ENCODE measurements at places on chromosomes 11 and 22.

DNA sequence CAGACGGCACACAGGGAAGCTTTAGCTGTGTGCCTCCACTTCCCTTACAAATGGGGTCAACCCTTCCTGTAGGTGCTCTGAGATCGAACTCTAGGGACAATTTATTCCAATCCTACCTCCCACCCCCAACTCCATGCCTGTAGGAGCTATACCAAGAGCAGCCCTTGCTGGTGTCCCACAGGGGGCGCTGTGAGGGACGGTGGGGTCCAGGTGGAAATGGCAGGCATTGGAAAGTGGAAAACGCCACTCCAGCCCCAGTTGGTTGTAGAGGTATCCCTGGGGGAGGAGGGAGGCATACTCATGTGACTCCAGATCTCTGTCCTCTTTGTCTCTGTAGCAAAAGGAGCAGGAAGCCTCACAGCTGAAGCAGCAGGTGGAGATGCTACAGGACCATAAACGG, 161.3 kb downstream of the MYO18B start:
- no peak for DNase-seq

- DNase-seq: no peak
Measured at GRCh38 chr11:115348416-115348815, 155.8 kb downstream of the CADM1 start.

DNA sequence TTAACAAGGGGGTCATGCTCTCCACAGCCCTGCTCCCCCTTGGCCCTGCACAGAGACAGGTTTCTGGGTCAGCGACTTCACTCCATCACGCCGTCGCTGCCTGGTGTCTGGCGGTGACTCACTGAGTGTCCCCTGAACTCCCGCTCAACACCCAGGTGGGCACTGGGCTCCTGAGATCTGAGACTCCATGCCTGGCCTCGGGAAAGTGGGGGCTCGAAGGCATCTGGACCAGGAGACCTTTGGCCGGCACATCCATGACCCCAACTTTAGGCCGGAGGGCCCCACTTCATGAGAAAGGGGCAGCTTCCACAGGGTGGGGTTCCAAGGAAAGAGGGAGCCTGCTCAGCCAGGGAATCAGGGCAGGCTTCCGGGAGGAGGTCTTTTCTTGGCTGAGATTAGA, 79.3 kb upstream of the PRR5 start:
- DNase-seq: no peak

DNA sequence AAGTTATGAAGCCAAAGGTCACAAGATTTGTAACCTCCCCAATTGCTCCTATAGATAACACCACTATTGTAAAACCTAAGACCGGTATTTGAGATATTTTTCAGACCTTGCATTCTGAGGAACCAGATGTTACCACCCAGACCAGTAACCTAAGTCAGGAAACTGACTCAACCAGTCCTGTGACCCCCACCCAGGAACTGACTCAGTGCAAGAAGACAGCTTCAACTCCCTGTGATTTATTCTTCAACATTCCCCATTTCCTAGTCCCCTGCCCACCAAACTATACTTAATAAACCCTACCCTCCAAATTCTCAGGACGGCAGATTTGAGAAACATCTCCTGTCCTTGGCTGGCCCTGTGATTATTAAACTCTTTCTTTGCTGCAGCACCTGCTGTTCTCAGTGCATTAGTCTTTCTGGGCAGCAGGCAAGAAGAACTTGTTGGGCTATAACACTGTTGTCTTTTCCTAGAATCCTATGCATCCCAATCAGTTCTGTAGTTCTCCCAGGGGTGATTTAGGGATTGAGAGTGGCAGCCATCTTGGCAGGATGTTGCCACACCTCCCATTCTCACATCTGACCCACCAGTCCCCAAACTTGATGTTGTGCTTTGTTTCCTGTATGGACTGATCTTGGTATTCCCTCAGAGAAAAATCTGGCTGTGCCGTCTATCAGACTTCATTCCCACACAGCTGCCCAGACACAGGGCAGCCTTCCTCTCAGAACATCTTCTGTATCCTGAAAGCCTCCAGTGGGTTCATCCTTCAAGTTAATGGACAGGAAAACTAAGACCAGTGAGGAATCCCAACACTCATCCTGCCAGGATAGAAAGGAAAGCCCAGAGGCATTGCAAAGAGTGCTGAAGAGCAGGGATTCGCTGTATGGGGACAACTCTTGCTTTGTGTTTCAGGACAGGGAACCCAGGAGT, 104.0 kb downstream of the PDE2A start:
- DNase-seq: no peak

DNA sequence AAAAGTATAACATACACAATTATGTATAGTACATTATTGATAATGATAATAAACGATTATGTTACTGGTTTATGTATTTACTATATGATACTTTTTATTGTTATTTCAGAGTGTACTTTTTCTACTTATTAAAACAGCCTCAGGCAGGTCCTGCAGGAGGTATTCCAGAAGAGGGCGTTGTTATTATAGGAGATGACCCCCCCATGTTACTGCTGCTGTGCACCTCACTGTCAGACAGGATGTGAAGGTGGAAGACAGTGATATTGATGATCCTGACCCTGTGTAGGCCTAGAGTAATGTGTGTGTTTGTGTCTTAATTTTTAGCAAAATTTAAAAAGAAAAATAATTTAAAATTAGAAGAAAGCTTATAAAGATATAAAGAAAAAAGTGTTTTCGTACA, 57.6 kb downstream of the REXO2 start:
- DNase-seq: no peak

GRCh38 chr11:82792319-82792718, 58.7 kb upstream of the FAM181B start:
- no peak for DNase-seq

DNA sequence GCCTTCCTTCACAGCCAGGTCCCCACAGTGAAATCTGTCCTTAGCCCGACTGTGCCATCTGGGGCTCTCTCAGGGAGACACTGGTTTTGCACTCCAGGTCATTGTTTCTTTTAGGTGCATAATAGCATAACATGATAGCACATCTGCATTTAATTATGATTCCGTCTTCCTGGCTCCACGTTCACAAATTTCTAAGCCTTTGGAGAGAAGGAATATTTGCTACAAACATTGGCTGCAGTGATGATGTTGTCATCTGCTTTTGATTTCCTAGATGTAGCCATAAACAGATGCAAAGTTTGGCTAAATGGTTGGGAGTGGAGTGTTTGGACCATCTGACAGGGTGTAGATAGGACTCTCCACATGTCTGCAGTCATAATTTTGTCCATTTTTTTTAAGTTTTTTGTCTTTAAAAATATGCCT, 12.0 kb upstream of the CAT start:
- peak; percentile 95 for DNase-seq

DNA sequence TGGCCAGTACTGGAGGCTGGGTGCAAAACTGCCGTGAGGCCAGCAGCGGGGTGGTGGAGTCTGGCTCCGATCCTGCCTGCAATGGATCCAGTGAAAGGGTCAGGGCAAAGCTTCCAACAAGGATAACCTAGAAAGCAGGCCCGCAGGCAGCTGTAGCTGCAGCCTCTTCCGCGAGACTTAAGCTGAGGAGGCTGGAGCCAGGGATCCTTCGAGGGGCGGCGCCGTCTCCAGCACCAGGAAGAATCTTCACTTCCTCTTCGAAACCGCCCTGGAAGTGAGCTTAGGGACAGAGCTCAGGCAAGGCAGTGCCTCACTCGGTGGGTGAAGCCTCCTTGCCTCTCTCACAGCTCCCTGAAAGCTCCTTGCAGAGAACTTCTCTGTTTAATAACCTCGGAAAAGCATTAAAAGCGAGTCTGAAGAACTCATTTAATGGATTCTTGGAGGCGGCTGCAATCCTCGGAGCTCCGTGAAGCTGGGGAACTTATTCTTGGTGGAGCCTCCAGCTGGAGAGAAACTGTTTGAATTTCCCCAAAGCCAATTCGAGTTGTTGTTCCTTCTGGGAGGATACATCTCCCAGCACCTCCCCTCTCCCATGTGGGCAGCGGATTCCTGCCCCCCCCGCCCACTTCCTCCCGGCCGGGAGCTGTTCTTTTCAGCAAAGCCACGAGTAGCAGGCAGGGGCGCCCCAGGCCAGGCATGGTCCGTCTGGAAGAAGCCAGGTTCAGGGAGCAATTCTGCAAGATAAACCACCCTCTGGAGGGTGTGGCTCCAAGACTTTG, 169.9 kb downstream of the CTTN start:
- no peak for DNase-seq

- DNase-seq: peak; percentile 48
Measured at GRCh38 chr11:121105063-121105480, 4.0 kb downstream of the TECTA start.

- DNase-seq: no peak
Measured at GRCh38 chr22:49404576-49405241, 423.0 kb downstream of the BRD1 start.

DNA sequence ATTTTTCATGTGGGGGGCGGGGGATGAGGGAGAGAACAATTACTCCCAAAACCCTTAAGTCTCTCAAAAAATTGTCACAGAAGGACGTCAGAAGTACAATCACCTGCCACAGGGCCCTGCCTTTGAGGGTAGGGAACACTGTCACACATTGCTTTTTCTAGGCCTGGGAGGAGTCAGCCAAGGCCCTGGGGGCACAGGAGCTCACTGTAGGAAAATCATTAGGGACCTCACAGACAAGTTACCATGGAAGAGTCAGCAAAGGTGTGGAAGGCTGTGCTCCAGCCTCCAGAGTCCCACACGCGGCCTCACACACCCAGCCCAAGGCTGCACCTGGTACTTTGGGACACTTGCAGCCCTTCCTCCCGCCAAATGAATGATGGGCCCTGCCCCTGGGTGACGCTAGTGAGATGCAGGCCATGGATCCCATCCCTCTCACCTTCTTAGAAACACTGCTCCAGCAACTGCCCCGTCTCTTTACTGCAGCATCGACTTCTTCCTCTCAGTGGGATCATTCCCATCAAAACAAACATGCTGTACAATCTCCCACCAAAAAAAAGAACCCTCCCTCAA, 3.3 kb downstream of the PLEKHA7 start:
- no peak for DNase-seq

GRCh38 chr11:86623041-86623621, 49.3 kb downstream of the ME3 start:
- no peak for DNase-seq

DNA sequence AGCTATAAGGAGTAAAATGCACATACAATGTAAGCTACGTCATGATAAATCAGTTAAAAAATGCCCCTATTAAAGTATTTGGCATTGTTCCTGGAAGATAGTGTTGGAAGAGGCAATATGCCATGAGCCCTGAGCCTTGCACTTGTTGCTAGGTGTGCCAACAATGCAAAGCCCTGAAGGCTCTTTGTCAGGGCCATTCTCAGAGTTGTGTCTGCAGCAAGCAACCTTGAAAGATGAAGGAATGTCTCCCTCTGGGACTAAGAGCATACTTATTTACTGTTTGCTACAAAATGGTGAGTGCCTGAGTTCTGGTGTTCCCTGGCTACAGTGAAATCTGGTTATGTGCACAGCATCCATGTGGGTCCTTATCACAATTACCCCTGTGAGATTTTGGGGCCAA, 322.3 kb upstream of the FAT3 start:
- DNase-seq: no peak

DNA sequence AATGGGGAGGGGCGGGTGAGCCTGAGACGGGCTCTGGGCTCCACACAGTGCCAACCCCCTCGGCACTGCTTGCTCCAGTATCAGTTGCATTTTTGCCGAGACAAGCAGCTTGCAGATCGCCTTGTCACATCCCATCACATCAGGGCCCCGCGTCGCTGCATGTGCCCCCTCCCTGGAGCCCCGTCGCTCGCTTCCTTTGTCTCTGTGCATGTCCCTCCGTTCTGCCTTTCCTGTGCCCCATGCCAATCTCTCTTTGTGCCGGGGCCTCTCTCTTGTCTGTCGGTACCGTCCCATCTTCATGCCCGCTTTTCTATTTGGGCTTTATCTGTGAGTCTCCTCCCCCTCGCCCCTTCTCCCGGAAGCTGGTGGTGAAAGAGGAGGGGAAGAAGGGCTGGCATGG, 202.2 kb downstream of the CEP164 start:
- no peak for DNase-seq

- DNase-seq: no peak
Measured at GRCh38 chr11:118436639-118437207, 431 bp downstream of the KMT2A start.

DNA sequence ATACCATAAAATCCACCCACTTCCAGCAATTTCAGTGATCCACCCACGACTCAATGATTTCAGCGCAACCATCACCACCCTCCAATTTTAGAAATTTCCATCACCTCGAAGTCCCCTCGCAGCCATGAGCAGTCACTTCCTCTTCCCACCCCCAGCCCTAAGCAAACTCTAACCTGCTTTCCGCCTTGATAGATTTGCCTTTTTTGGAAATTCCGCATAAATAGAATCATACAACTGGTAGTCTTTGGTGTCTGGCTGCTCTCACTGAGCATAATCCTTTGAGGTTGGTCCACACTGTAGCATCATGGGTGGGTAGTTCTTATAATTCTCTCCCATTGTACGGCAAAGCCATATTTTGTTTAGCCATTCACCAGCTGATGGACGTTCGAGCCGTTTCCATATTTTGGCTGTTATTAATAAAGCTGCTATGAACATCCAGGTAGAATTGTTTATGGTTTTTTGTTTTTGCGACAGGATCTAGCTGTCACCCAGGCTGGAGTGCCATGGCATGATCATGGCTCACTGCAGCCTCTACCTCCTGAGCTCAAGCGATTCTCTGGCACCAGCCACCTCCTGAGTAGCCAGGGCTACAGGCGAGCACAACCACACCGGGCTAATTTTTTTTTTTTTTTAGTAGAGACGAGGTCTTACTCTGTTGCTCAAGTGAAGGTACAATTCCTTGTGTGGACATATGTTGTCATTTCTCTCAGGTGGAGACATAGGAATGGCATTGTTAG, 16.0 kb downstream of the PIM3 start:
- no peak for DNase-seq

DNA sequence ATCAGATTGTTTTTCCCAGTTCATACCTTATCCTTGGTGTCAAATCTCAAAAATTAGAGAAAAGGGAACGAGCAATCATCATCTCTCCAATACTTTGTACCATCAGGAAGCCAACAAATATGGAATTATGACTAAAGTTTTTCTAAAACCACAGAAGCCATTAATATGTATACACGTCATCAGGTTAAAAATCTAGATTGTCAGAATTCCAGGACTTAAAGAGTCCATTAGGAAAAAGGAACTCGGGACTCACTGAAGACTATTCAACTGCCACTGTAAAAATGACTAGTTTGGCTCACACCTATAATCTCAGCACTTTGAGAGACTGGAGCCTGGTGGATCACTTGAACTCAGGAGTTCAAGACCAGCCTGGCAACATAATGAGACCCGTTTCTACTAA, 344.4 kb upstream of the LRRC4C start:
- DNase-seq: no peak

DNA sequence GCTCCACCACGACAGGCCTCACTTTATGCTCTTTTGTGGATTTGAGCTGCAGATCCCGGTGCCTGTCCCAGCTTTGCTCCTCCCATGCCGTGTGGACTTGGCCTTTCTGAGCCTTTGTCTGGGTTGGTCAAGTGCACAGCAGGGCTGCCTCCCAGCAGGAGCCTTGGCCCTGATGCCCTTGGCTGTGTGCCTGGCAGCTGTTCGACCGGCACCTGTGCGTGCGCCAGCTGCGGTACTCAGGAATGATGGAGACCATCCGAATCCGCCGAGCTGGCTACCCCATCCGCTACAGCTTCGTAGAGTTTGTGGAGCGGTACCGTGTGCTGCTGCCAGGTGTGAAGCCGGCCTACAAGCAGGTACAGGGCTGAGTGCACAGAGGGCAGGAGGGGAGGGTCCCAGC, 46.5 kb downstream of the MYO7A start:
- DNase-seq: no peak

Data from AG09319 (cell line).